ENCODE measurements at places on chromosomes 7 and 10.
A peak's percentile ranks its signal among the peaks of the same experiment; 100 is the strongest.

DNA sequence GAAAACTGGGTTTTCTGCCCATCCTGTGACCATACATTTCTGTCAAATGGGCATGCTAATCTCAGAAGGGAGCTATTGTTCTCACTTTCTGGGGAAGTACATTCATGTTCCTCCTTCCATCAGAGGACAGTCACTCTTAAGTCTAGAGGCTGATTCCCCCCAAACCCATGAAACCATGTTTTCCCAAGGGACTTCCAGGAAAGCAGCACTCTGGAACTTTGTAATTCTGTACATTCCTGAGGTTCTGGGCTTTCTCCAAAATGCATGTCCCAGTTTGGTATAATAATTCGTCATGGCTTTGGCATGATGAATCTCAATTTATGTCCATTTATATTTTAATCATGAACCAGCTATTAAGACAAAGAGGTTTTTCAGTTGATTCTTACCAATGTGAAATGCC lies 688.1 kb downstream of the LRMDA start:
- no peak for DNase-seq

- no peak for DNase-seq
Observed at GRCh38 chr7:35241884-35242283, 12.0 kb downstream of the TBX20 start.

DNA sequence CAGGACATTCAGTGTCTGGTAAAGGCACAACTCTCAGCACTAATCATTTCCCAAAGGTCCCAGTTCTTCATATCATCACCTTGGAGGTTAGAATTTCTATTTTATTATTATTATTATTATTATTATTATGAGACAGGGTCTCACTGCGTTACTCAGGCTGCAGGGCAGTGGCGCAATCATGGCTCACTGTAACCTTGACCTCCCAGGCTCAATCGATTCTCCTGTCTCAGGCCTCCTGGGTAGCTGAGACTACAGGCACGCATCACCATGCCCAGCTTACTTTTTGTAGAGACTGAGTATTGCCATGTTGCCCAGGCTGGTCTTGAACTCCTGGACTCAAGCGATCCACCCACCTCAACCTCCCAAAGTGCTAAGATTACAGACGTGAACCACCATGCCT lies 91.8 kb upstream of the DOCK1 start:
- DNase-seq, result no peak

DNA sequence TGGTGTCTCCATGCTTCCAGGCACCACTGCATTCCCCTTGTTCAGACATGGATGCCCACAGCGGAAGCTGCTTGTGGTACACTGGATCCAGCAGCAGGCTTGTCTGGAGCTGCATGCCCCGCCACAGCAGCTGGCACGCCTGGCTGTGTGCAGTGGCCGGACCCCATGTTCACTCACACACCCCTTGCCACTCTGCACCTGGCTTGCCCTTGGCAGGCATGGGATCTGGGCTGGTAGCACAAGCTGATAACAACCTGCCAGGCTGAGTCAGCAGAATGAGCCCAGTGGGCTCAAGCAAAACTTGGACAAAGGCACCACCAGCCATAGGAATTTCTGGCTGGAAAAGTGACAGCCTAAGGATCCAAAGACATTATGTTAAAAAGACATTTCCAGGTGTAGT lies 91.8 kb upstream of the TMEM168 start:
- no peak for DNase-seq

DNA sequence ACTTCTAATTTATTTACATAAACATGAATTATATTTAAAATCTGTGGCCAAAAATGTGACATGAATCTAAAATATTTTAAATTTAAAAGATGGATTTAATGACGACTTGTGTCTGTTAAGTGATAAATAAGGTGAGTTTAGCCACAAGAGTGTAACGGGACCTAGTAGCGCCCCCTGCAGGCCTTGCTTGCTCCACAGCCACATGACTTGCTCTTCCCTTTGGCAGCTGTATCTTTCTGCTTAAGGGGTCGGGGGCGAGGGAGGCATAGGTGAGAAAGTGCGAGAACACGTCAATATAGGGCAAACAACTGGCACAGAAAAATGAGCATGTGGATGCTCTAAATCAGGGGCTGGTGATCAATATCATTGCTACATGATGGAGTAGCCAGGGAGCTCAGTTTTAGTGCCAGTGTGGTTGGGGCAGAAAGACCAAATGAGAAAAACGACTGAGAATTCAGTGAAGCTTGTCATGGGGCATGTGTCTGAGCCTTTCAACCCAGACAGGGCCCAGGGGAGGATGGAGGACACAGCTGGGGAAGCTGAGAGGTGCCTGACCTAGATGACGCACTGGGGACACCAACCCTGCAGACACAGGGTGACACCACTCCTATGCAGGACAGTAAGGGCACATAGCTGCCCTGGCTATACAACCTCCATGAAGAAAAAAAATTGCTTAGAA lies 49.8 kb downstream of the PAXIP1 start:
- DNase-seq, result no peak

GRCh38 chr7:105188201-105188600 lies 174.2 kb downstream of the KMT2E start:
- DNase-seq, result no peak

DNA sequence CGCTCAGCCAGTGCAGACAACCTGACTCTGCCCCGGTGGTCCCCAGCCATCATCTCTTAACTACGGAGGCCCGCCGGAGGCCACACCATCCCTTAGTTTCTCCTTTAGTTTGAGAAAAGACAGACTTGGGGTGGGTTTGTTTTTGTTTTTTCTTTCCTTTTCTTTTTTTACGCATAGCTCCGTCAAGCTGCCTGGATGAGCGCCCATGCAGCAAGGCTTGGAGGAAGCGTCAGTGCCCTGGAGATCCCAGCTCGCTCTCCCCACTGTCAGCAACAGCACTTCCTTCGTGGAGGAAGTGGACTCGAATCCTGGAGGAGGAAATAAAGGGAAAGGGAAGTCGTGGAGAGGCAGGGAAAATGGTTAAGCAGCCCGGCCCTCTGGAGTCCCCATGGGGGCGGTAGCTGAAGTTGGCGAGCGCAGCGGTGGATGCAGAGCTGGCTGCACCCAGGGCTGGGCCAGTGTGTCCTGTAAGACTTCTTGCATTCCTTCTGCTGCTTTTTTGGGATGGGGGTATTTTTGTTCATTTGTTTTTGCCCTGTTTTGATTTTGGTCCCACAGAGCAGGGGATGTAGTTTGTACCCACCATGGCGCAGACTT lies 35.9 kb upstream of the GJD4 start:
- DNase-seq, result no peak

- DNase-seq, result no peak
Observed at GRCh38 chr10:80660736-80661135, 123.0 kb downstream of the SH2D4B start.

GRCh38 chr7:80935991-80936780 lies 17.3 kb upstream of the SEMA3C start:
- no peak for DNase-seq

DNA sequence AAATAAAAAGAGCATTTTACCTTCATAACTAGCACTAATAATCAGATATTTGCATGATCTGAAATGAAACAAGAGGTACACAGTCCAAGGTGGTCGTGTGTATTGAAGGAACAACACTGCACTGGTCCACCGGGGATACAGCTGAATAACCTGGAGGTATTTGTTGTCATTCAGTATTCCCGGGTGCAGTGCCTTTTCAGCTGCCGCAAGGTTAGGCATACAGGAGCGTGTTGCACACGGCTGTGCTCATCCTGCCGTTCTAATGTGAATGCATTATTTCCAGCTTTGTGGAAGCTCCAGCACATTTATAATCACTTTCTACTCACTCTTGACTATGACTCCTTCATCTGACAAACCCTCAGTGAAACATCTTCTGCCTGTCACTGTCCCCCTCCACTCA lies 377.8 kb downstream of the GFRA1 start:
- DNase-seq, result no peak

DNA sequence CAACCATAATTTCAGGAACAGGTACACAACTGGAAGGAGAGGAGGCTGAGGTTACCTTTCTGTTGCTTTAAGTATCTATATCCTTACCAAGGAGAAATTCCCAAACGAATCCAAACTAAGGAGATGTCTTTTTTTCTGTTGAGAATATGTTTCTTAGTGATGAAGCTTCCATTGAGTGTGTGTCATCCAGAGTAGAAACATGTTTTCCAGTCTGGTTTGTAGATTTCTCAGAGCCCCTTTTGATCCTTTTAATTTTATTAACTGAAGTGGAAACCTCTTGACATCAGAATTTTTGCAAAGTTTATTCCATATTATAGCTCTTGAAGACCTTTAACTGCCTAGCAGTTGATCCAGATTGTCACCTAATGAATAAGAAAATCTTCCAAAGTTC lies 207.1 kb upstream of the FERD3L start:
- no peak for DNase-seq

DNA sequence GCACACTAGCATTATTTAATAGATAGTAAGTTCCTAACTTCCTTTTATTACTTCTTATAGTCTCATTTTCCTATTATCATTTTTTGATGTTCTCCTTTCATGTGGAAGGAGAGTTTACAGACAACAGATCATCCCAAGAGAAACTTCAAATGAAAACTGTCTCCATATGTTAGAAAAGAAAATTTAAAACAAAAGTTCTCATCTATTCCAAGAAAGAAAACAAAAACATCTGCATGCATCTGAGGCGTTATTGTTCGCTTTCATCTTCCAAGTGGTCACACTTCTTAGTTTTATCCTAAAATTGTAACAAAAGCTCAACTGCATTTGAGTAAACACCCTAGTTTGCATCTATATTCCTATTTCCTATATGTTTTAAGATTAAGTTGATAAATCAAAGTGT lies 126.2 kb downstream of the SEMA3D start:
- DNase-seq, result no peak

- DNase-seq, result no peak
Observed at GRCh38 chr7:99631295-99632109, 14.8 kb downstream of the ZSCAN25 start.

GRCh38 chr7:43834463-43835251 lies 34.7 kb downstream of the MRPS24 start:
- DNase-seq, result no peak

GRCh38 chr7:92788559-92789183 lies 47.7 kb downstream of the CDK6 start:
- no peak for DNase-seq

DNA sequence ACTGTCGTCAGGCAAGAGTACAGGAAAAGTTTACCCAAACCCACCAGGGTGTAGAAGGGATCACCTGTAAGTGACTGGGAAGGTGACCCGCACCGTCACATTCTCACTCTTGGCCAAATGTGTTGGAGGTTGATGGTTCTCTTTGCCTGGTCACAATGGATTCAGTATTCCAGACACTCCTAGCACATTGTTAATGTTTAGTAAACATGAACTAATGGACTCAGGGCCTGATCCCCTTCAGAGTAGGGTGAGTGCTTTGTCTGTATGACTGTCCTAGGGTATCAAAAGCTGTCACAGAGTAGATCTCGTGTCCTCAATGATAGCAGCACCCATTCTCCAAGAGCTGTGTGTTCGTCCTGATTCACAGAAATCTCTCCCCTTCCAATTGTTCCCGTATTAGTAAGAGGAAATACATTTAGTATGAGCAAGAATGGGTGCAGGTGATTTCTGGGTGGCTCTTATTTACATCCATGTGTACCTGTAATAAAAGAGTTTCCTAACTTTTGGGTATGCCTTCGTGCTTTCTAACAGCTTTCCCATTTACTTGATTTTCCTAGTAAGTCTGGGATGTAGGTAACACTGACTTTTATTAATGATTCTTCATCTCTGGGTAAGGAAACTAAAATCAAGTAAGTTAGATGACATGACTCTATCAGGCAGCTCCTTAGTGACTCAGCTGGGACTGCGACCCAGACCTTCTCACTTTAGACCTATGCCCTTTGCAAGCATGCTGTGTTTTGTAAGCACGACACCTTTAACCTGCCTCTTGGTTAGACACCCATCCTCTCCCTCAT lies 4.7 kb downstream of the EEPD1 start:
- DNase-seq, result no peak

GRCh38 chr7:2034291-2035201 lies 198.2 kb downstream of the MAD1L1 start:
- no peak for DNase-seq

DNA sequence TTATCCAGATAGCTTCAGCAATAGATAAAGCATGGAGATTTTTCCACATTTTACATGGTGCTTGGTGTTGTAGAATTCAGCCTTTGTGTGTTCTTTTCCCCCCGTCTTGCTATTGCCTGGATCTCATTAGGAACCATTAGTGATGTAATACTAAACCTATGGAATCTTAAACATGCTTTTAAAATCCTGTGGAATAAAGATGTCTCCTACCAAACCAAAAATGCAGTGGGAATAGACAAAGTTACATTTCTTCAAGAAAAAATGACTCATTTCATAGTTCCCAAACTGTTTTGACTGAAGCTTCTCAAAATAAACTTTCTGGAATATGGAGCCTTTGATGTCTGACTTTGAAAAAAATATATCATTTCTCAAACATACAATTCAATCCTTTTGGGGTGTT lies 44.0 kb downstream of the CALD1 start:
- no peak for DNase-seq

GRCh38 chr7:54664235-54665228 lies 94.5 kb downstream of the SEC61G start:
- DNase-seq, result peak; percentile 59

GRCh38 chr7:31052487-31052840 lies 356 bp downstream of the ADCYAP1R1 start:
- no peak for DNase-seq

DNA sequence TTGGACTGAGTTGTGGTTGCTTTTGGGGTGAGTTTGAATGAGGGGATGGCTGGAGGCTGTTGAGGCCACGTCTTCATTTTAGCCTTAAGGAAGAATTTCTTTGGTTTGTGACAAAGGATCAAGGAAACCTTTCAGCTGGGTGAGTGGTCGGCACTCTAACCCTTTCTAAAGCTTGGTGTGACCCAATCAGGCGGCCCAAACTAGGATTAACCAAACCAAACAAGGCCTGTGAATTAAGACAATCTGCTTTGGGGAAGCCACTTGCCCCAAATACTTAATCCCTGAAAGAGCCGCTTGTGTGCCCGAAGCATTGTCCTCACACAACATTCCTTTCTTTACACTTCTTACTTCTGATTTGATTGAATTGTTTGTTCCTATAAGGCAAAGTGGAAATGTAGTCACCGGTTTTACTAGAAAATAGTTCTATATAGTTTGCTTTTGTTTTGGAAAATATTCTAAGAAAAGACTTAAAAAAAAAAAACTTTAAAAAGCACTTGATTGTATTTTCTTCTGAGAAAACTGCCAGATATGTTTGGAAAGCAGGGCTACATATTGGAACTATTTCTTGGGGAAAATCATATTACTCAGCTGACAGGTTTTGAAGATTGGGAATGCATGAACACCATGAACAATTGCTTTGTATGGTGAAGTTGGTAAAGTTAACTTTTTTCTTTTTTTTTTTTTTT lies 272.4 kb upstream of the BMPER start:
- no peak for DNase-seq

- no peak for DNase-seq
Observed at GRCh38 chr10:124743191-124744101, 732 bp downstream of the FAM53B start.

DNA sequence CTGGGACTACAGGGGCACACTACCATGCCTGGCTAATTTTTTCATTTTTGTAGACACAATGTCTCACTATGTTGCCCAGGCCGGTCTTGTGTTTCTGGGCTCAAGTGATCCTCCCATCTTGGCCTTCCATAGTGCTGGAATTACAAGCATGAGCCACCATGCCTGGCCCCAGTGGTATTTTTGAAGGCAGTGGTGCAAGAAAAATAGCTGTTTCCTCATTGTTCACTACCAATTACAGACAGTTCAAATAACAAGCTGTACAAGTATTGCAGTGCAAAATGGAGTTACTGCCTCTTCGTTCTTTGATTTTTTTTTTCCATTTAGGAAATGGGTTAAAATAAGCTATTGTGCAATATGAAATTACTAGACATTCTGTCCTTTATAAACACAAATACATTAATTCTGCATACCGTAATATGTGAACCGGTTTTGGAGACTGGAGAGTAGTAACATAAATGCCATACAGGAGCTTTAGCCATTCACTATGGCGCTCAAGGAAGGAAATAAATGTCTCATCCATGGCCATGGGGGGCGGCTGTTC lies 35.0 kb upstream of the BPGM start:
- DNase-seq, result no peak
